ENCODE measurements at places on chromosomes 5 and 9. TPM values are rescaled to one million over a fixed set of nuclear protein-coding genes. Genes with fewer than 3 reads are reported as not detected.

MRPS27 gene
- 74.6 TPM for total RNA-seq

SPATA6L gene
- 2.3 TPM for total RNA-seq

TAF11L5 gene
- not detected for total RNA-seq

RNF208 gene
- 4.4 TPM for total RNA-seq

MARCHF11 gene
- not detected for total RNA-seq

PPP2R2B gene
- total RNA-seq: not detected

PCDHGA12 gene
- 3.0 TPM for total RNA-seq

GMCL2 gene
- total RNA-seq: not detected

TCOF1 gene
- total RNA-seq: 108 TPM

SPATA24 gene
- 9.4 TPM for total RNA-seq

KCNT1 gene
- total RNA-seq: not detected
